ENCODE measurements at places on chromosomes 13 and 19.

DNA sequence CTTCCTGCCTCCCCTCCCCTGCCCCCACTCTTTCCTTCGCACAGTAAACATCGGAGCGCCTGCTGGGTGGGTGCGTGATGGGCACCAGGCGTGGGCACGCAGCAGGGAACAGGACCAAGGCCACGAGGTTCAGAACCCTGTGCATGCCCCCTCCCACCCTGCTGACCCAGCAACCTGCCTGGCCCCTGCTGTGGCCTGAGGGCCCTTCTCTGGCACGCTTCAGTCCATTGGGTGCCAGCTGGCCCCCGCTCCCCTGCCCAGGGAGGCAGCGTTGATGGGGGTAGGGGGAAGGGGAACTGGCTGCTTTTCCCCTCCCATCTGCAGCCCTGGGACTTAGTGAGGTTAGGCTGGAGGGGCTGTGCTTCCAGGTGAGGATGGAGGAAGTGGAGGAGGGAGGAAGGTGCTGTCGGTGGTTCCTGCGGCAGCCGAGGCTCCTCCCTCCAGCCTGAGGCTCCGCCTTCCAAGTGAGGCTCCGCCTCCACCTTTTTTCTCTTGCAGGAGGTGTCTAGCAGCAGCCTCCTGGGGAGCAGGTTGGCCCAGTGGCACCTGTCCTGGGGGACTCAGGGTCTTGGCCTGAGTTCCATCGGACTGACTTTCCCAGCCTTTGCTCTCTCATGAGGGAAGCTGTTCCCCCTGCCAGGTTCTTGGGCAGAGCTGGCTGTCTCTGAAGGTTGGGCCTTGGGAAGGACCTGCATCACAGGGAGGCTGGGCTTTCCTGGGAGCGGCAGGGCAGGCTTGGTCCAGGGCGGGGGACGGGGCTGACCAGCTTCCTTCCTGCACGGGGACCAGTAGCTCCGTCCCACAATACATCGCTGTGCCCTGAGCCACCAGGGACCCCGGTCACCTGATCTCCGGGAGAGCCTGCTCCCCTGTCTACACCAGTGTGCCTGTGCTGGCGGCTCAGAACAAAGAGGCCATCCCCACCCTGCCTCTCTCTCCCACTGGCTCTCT is 7.3 kb downstream of the PIAS4 start:
- peak; percentile 12 for DNase-seq

DNA sequence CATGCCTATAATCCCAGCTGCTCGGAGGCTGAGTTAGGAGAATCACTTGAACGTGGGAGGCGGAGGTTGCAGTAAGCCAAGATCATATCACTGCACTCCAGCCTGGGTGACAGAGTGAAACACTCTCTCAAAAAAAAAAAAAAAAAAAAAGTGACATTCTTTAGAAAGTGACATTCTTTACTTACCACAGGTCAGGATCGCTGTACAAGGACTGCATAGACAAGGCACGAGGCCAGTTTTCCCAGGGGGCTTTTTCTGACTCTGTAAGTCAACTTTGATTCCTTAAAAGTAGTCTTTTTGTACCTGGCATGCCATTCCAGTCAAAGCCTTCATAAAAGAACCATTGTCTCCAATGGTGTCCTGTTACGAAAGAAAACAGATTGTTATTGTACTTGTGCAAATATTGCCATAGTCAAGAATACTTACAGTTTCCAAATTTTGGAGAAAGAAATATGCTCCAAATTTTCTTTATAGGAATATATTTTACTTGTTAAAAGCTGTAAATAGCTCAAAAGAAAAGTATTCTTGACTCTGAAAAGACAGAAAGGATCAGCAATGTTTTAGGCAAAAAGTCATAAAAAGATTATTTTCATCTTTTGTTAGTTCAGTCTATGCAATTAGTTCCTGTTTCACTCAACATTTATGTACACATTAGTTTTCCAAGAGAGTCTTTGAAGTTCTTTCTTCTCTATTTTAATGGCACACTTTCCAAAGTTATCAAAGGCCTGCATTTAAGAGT is 39.3 kb downstream of the CEACAM1 start:
- no peak for DNase-seq

DNA sequence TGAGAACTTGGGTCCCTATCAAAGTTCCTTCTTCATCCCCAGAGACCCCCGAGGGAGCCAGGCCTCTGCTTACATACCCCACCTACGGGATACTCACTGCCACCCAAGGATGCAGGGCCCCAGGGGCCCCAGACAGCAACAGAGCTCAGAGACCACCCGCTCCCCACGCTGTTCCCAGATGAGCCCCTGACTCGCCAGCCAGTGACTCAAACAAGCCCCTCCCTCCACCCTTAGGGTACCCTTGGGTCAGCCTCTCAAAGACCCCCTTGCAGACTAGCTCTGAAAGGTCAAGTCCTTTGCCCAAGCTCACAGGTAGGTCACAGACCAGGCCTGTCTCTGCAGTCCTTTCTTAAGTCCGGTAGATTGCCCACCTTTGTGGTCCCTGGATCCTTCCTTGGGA is 45.7 kb downstream of the CD320 start:
- DNase-seq: no peak

DNA sequence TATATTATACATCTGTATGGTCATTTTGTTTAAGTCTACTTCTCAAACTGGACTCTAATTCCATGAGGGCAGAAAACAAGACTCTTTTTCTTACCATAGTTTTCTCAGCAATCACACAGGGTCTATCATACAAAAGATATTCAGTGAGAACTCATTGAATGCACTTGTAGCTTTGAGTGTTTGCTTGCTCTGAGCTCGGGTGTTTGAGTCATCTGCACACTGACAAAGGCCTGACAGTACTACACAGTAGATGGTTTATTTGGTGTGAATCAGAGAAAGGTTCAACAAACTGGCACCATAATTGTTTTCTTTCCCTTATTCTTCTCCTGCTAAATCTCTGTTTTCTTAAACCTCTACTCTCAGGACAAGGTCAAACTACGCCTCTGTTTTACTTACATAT is 586.4 kb downstream of the LMO7 start:
- no peak for DNase-seq

- DNase-seq: no peak
These were observed 312.1 kb upstream of the PCDH20 start for GRCh38 chr13:61727767-61728166.

GRCh38 chr19:4429256-4429655 is 26.8 kb downstream of the CHAF1A start:
- no peak for DNase-seq

DNA sequence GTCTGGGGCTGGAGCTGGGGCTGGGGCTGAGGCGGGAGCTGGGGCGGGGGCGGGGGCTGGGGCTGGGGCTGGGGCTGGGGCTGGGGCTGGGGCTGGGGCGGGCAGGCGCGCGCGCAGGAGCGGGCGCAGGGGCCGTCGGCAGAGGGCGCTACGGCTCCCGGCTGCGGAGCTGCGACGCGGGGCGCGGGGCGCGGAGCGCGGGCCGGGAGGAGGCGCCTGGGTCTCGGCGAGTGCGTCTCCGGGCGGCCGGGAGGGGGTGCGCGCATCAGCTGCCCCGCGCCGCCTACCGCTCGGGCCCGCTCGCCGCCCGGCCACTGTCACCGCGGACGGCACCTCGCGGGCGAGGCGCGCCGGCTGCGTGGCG is 422 bp upstream of the MTUS2 start:
- DNase-seq: peak; percentile 30

DNA sequence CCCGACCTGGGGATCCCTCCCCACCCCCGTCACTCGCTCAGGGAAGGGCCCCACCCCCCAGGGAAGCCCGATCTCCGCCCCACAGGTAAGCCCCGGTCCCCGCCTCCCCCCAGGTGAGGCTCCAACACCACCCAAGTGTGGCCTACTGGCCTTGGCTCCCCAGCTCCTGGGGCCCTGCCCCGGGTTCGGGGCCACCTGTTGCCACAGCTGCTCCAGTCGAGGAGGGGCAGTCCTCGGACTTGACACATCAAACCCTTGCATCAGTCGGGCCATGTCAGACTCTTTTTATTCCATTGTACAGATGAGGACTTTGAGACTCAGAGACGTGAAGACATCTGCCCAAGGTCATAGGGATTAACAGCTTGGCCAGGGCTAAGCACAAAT is 512 bp downstream of the CC2D1A start:
- DNase-seq: no peak

- DNase-seq: no peak
These were observed 1921.1 kb downstream of the OLFM4 start for GRCh38 chr13:54949735-54950134.

- no peak for DNase-seq
These were observed 147.7 kb downstream of the DPF1 start for GRCh38 chr19:38076337-38076736.

DNA sequence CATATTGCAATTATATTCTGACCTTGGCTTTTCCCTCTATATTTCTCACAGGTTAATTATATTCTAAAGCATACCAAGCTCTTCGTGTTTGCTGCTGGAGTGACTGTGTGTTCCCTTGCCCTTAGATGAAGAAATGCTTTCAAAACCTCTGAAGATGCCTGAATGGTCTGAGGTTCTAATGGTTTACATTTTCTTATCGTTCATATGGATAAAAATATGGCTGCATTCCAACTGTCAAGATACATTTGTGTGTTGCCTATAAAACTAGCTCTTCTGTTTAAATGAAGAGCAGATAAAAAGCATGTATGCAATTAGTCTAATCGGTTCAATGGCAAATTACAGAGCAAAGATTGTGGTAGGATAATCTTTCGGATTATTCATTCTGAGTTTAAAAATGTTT is 68.4 kb upstream of the ANKRD10 start:
- DNase-seq: no peak

DNA sequence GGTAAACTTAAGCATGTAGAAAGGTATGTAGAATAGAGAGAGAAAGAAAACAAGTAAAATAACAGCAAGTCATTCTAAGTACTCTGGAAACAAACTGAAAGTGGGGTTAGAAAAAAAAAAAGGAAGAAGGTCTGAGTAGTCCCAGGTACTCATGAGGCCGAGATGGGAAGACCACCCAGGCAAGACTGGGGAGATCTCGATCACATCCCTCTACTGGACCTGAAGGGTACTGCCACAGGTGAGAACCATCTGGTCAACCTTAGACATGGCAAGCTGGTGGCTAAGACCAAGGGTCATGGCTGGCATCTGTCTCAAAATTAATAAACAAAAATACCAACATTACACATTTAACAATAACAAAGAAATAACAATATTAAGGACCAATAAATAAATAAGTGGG is 36.3 kb upstream of the ZNF724 start:
- DNase-seq: no peak

DNA sequence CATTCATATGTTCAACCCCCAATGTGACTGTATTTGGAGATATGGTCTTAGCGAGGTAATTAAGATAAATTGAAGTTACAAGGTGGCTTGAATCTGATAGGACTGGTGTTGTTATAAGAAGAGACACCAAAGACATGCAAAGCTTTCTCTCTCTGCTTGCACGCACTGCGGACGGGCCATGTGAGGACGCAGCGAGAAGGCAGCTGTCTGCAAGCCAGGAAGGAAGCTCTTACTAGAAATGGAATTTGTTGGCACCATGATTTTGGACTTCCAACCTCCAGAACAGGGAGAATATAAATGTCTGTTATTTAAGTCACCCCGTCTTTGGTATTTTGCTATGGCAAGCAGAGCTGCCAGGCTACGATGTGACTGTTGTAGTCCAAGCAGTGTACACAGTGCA is 4.8 kb downstream of the DLEU7 start:
- DNase-seq: no peak

GRCh38 chr13:27353166-27353583 is 71.2 kb upstream of the GTF3A start:
- DNase-seq: no peak

DNA sequence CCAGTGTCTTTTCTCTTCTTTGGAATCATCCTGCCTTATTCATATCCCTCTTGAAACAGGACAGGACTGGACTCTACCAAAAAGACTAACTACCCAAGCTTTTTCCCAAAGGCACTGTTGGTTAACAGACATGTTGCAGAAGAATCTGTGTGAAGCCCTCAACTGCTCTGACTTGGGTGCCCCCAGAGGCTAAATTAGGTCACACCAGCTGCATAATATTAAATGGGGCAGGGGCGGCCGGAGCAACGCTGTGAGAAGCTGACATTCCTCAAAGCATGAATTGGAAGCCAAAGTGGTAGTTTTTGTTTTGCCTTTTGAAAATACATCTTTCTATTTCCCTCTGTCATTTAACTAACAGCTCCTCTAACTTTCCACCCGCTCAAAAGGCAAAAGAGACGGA is 185.9 kb downstream of the LHFPL6 start:
- no peak for DNase-seq

GRCh38 chr13:75473468-75473867 is 8.5 kb downstream of the TBC1D4 start:
- DNase-seq: no peak

DNA sequence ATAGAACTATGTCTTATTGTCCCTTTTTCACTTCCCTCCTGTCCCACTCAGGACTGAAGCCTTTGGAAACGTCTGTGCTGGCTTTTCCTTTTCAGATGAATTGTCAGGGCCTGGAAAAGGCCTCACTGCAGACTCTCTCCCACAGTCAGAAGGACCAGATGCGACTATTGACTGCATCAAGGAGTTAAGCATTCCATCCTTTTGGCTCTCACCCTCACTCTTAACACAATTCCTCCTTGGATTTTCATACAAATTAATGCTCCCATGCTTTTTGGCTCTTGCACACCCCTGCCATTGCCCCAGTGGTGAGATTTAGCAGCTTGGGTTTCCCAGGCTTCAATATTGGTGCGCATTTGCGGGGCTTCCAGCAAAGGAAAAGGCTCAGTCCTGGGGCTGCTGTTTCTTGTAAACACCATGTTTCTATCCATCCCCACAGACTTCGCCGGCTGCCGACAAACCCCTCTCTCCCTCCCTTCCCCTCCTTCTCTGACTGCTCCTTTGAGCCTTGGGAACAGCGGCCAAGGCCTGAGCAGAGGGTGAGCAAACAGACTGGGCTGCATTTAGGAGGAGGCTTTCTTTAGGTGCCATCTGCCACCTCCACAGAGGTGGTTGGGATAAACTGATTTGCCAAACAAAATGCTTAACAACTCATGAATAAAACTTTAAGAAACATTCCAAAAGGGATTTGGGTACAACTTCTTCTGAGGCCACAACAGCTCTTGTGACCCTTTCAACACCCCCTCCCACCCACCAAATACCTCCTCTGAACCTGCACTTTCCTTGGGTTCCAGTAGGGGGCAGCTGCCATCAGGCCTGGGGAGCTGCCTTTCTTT is 48.6 kb upstream of the PCDH8 start:
- DNase-seq: no peak

DNA sequence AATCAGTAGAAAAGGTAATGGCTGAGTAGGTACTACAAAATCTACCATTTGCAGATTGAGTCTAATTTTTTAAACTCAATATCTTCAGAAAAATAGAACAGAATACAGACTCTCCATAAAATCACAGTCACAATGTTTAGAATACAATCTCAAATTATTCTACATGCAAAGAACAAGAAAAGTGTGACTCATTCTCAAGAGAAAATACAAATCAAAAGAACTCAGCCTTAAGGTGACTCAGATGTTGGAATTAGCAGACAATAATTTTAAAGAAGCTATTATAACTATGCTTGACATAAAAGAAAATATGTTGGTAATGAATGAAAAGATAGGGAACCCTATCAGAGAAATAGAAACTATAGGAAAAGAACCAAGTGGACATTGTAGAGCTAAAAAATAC is 78.9 kb downstream of the RXFP2 start:
- no peak for DNase-seq

- no peak for DNase-seq
These were observed 1.3 kb upstream of the HNRNPL start for GRCh38 chr19:38850976-38851621.

GRCh38 chr13:94595001-94595949 is 677 bp downstream of the TGDS start:
- no peak for DNase-seq

GRCh38 chr13:51832471-51833152 is 12.4 kb downstream of the TMEM272 start:
- DNase-seq: peak; percentile 51

- DNase-seq: no peak
These were observed 15.0 kb downstream of the COG6 start for GRCh38 chr13:39670445-39670844.

- no peak for DNase-seq
These were observed 12.8 kb downstream of the TMEM255B start for GRCh38 chr13:113771709-113772331.

Measured in T-cell (primary cell).